CD4-positive, alpha-beta T cell (primary cell): ENCODE measurements at places on chromosomes 7 and 10. TPM values are rescaled to one million over a fixed set of nuclear protein-coding genes. Genes with fewer than 3 reads are reported as not detected.

GRCh38 chr10:103942866-103943265 lies 24.1 kb upstream of the SLK start:
- H3K4me1 ChIP-seq = peaks cover 1% of the 10 kb centered on the region
- no peaks in the 10 kb centered on the region for H3K27me3 ChIP-seq
- no peaks in the 10 kb centered on the region for H3K36me3 ChIP-seq
- H3K4me3 ChIP-seq = no peak overlapping the region
- H3K27ac ChIP-seq = no peak overlapping the region

GRCh38 chr7:24724451-24725190 lies 32.6 kb downstream of the GSDME start:
- peaks cover 11% of the 10 kb centered on the region for H3K4me1 ChIP-seq
- no peaks in the 10 kb centered on the region for H3K36me3 ChIP-seq
- no peak for DNase-seq
- no peaks in the 10 kb centered on the region for H3K27me3 ChIP-seq

DNA sequence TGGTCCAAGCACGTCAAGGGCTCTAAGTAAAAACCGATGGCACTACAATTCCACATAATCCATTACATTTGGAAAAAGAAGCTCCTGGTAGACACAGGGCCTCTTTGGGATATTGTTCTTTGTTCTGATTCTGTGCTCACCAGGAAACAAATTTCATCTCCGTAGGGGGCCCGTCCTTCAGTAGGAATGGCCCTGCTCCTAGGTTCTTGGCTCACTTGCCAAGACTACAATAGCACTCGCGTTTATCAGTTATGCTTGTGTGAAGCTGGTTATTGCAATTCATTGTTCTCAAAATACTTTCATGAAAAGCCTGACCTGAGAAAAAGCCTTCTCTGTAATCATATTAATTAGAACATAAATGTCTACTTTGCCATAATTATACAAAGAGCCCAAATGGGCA lies 10.3 kb upstream of the ZC3HAV1L start:
- DNase-seq = no peak
- H3K27me3 ChIP-seq = no peaks in the 10 kb centered on the region
- H3K27ac ChIP-seq = no peak overlapping the region
- peaks cover 72% of the 10 kb centered on the region for H3K36me3 ChIP-seq
- H3K4me3 ChIP-seq = no peak overlapping the region
- peaks cover 48% of the 10 kb centered on the region for H3K4me1 ChIP-seq

DNA sequence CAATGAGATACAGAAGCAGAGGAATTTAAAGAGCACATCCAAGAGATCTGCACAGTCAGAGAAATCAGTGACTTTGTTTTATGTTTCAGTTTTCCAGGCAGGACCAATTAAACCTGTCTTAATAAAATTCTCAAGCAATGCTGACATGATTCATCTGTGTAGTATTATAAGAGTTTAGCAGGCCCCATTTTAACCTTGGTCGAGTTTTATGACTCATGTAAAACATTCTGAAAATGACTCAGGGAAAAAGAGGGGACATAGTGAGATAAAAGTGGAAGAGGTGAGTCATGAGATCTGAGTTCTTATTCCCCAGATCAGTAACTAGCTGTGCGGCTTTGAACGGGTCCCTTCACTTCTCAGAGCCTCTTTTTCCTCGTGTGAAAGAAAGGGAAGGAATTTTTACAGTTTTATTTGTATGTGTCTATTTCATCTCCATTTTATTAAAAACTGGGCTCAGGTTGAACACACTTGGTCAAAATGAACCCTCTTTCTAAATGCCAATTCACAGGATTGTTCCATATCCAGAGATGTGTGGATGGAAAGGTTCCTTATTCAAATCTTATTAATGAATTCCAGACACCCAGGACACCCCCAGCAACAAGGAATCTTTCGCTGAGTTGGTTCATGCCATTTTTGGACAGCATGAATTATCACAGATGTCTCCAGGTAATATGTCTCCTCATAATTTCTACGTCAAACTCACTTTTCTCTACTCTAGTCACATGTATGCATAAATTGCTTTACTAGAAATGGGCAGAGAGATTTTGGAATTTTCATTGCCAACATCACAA lies 143.2 kb downstream of the JAZF1 start:
- H3K4me1 ChIP-seq = no peaks in the 10 kb centered on the region
- DNase-seq = no peak
- no peak overlapping the region for H3K27ac ChIP-seq

DNA sequence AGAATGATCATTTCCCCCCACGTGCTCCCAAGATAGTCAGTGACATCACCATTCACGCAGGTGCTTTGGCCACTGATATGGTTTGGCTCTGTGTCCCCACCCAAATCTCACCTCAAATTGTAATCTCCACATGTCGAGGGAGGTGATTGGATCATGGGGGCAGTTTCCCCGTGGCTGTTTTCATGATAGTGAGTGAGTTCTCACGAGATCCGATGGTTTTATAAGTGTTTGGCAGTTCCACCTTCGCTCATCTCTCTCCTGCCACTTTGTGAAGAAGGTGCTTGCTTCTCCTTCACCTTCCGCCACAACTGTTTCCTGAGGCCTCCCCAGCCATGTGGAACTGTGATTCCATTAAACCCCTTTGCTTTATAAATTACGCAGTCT lies 205.4 kb upstream of the SH2B2 start:
- no peak overlapping the region for H3K27ac ChIP-seq
- peaks cover 2% of the 10 kb centered on the region for H3K36me3 ChIP-seq
- no peak overlapping the region for H3K4me3 ChIP-seq
- no peak for DNase-seq
- H3K27me3 ChIP-seq = no peaks in the 10 kb centered on the region

IL2RA gene
- total RNA-seq = 4.9 TPM

DNA sequence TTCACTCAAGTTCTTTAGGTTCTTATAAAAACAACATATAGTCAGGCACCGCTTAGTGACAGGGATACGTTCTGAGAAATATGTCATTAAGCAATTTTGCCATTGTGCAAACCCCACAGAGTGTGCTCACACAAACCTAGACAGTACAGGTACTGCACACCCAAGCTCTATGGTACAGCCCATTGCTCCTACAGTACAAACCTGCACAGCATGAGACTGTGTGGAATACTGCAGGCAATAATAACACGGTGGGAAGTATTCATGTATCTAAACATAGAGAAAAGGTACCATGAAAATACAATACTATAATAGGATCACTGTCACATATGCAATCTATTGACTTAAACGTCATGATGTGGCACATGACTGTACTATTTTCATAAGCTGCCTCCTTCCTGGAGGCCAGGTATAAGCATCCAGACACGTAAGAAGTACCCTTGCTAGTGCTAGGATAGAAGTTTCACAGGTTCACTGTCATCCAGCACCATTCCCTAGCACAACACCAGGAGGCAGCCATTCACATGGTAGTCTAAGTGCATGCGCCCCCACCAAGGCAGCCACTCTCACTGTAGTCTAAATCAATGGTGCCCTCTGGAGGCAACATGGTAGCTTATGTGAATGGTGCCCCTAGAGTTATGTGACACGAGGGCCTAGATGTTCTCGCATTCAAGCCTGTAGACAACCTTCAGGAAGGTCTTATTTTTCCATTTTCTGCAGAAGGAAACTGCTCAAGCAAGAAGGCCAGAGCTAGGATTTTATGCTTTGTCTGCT lies 98.5 kb downstream of the ARHGAP22 start:
- H3K36me3 ChIP-seq = no peaks in the 10 kb centered on the region
- DNase-seq = no peak
- no peak overlapping the region for H3K27ac ChIP-seq
- H3K4me3 ChIP-seq = no peak overlapping the region
- peaks cover 4% of the 10 kb centered on the region for H3K4me1 ChIP-seq

GRCh38 chr7:69840248-69840647 lies 242.0 kb downstream of the AUTS2 start:
- H3K27ac ChIP-seq = no peak overlapping the region
- no peaks in the 10 kb centered on the region for H3K36me3 ChIP-seq
- H3K27me3 ChIP-seq = no peaks in the 10 kb centered on the region

LRRC18 gene
- total RNA-seq = not detected

CUBN gene
- 7.9 TPM for total RNA-seq

WNT8B gene
- total RNA-seq = not detected
